ENCODE measurements at places on chromosomes 12 and 14. TPM values are rescaled to one million over a fixed set of nuclear protein-coding genes. Genes with fewer than 3 reads are reported as not detected.

DNA sequence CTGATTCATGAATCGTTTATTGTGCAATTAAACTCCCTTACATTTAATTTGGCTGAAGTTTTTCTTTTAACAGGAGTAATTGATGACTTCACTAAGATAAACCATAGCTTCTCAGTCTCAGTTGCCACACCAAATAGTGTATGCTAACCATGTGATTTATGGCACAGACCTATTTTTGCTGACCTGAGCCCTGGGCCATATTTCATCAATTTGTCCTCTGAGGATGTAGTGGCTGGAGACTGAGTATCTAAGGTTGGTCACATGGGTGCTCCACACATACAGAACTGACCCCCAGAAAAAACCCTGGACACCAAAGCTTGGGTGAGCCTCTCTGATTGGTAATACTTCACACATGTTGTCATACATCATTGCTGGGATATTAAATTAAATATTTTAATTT, 255.1 kb downstream of the NEDD1 start:
- DNase-seq = no peak
- no peaks in the 10 kb centered on the region for H3K4me1 ChIP-seq
- no peak overlapping the region for H3K4me3 ChIP-seq
- no peaks in the 10 kb centered on the region for H3K36me3 ChIP-seq
- no peaks in the 10 kb centered on the region for H3K27me3 ChIP-seq
- no peak overlapping the region for H3K27ac ChIP-seq

CEBPE gene
- total RNA-seq = not detected

P2RX2 gene
- 0.55 TPM for total RNA-seq

- no peaks in the 10 kb centered on the region for H3K4me1 ChIP-seq
- H3K4me3 ChIP-seq = no peak overlapping the region
- no peaks in the 10 kb centered on the region for H3K36me3 ChIP-seq
- H3K27me3 ChIP-seq = no peaks in the 10 kb centered on the region
- no peak overlapping the region for H3K27ac ChIP-seq
Measured at GRCh38 chr12:2988494-2988893, 29.3 kb downstream of the TEAD4 start.

DNA sequence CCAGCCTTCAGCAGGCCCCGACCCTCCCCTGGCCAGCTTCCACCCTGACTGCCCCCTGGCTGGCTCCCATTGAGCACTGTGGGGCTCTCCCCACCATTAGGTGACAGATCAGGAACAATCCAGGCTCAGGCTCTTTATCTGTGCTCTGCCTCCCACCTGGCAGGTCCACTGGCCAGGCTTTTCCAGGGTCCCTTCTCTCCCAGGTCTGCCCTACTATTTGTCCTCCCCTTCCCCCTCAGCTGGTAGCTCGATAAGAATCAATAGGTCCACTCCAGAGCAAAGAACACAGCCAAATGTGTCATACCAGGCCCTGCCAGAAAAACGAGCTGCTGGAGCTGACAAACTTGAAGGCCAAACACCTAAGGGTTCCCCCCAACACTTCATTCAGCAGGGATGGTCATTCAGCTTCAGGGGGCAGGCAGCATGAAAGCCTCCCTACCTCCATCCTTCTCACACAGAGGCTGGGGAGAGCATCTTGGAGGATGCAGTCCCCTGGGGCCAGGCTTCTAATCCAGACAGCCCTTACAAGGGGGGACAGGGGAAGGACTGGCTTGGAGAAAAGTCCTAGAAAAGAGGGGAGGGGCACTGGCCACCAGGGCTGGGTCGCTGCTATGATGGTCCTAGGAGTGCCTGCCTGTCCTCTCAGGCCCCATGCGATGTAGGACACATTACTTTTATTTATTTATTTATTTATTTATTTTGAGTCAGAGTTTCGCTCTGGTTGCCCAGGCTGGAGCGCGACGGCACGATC, 1.9 kb upstream of the KRT18 start:
- no peaks in the 10 kb centered on the region for H3K27me3 ChIP-seq
- H3K4me3 ChIP-seq = no peak overlapping the region
- H3K4me1 ChIP-seq = peaks cover 7% of the 10 kb centered on the region
- H3K36me3 ChIP-seq = peaks cover 14% of the 10 kb centered on the region

CARMIL3 gene
- 0.96 TPM for total RNA-seq

DNA sequence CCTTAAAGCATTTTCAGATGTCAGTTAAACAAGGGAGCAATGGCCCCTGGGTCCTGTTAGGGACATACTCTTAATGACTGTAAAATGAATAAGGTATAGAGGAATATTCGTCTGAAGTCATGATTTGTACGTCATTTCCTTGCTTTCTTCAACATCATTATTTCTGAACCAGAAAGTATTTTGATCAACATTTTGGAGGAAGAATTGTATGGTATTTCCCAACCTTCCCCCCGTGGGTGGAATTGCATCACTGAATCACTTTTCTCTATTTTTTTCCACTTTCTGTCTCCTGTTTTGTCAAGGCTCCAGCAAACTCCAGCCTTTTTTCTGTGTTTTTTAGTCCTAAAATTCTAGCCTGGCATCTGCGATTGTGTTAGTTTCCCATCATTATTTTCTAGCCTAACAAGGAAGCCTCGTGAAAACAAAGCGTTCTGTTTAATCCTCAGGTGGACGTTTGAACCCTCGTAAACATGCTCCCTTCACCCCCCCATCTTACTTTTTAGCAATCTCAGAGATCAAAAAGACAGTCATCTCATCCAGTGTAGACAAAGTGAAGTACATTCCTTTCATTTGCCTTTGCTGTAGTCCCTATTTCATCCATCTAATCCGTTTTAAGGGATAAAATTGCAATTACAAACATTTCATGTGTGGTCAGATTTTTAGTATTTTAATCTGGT, 62.3 kb downstream of the ETV6 start:
- H3K27me3 ChIP-seq = no peaks in the 10 kb centered on the region
- no peak overlapping the region for H3K4me3 ChIP-seq
- H3K36me3 ChIP-seq = no peaks in the 10 kb centered on the region
- DNase-seq = no peak

- H3K4me3 ChIP-seq = peak within 1 kb of the TSS; percentile 51
- H3K36me3 ChIP-seq = no peaks in the 10 kb centered on the region
- H3K27ac ChIP-seq = no peak within 1 kb of the TSS
- peaks cover 36% of the 10 kb centered on the region for H3K27me3 ChIP-seq
- H3K4me1 ChIP-seq = peaks cover 12% of the 10 kb centered on the region
Measured at GRCh38 chr14:77498120-77498979, at the start of gene ISM2. Gene ISM2, minus strand, starts transcription at chr14:77498816. Its CDS starts 23 bp downstream, at chr14:77498793.

DNA sequence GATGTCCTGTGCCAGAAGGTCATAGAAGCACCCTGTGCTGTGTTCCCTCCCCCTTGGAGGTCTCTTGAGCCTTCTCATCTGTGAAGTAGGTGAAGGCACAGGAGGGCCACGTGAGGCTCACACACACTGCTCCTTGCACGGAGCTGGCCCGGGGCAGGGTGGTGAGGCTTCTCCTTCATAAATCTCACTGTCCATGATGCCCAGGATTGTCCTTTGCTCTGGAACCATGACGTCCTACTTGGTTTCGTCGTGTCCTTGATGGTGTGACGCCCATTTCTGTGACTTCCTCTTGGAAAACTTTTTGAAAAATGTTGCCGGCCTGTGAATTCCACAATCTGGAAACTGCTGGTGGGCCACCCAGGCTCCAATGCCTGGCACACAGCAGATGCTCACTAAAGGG, 34.4 kb downstream of the SH2B3 start:
- no peaks in the 10 kb centered on the region for H3K27me3 ChIP-seq
- peaks cover 96% of the 10 kb centered on the region for H3K4me1 ChIP-seq
- H3K4me3 ChIP-seq = no peak overlapping the region
- H3K36me3 ChIP-seq = peaks cover 29% of the 10 kb centered on the region
- H3K27ac ChIP-seq = peak overlapping the region; percentile 39
- no peak for DNase-seq

NAV3 gene
- total RNA-seq = 17.8 TPM

PAPLN gene
- total RNA-seq = 20.2 TPM

GRCh38 chr12:51195841-51196240, 22.0 kb downstream of the POU6F1 start:
- H3K4me3 ChIP-seq = no peak overlapping the region
- H3K36me3 ChIP-seq = peaks cover 5% of the 10 kb centered on the region
- H3K27me3 ChIP-seq = no peaks in the 10 kb centered on the region
- H3K27ac ChIP-seq = no peak overlapping the region
- no peak for DNase-seq

DNA sequence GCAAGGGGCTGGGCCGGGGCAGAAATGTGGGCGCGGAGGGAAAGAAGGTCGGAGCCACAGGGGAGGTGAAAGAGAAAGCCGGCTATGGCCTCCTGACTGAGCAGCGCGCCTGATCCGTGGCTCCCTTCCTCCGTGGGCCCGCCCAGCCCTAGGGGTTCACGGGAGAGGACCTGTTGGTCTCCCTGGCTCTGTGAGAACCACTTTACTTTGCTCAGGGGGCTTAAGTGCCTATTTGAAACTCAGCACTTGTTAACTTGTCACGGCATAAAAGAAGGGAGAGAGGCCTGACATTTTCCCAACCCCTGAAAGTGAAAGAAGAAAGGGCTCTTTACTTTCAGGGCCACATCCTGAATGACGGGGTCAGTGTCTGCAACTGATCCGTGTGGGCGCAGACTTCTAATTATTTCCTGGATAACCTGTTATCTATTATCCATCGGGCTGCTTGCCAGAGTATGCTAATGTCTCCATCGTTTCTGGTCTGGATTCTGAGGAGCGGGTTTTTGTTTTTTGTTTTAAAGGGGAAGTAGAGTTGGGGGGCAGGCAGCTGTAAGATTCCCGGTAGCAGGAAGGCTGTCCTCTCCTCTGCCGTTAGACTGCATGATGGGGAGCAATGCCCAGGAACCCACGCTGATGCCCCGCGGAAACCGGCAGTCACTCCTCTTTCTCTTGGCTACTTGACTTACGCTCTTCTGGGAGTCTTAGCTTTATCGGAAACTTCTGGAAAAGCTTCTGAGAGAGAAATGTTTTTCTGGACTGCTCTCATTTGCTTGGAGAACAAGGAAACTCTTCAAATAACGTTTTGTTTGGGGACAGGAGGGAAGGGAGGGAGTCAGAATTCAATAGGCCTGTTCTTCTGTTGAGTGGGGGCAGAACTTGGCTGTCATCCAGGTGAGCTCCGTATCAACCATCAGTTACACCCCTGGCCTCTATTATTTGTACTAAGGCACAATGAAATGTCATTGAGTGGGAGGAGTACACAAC, 127.7 kb upstream of the MAX start:
- H3K4me1 ChIP-seq = peaks cover 38% of the 10 kb centered on the region
- DNase-seq = peak; percentile 76
- no peaks in the 10 kb centered on the region for H3K36me3 ChIP-seq
- peak overlapping the region; percentile 48 for H3K4me3 ChIP-seq

DNA sequence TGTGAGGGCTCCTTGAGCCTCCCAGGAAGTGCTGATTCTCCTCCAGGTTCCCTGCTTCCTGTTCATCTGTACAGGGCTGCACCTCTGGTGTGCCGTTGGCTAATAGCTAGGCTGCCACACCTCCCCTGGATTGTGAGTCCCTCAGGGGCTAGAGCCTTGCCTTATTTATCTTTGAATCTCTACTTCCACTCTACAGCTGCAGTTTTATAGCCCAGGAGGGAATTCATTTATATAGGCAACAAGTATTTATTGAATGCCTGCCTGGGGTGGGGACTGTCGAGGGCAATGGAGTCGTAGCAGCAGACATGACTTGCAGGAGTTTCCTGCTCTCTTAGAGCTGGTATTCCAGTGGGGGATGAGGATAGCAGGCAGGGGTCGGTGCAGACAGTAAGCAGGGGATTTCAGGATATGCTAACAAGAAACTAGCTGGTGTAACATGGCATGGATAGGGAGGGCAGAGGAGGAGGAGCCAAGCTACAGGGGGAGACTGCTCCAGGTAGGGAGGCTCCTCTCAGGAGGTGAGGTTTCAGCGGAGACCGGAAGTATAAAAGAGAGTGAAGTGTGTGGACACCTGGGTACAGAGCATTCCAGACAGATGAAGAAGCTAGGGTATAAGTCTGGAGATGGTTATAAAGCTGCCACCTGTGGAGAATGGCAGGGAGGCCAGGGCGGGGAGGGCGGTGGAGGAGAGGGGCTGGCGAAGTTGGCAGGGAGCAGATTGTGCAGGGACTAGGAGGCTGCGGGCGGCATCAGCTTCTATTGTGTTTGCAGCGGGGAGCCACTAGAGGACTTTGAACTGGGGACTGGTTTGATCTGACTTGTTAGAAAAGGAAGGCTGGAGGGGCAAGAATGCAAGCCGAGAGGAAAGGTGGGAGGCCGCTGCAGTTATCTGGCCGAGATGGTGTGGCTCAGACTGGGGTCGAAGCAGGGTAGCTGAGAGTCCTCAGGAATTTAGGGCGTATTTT, 17.2 kb downstream of the USP30 start:
- no peaks in the 10 kb centered on the region for H3K4me1 ChIP-seq
- H3K27me3 ChIP-seq = no peaks in the 10 kb centered on the region
- H3K27ac ChIP-seq = no peak overlapping the region
- H3K36me3 ChIP-seq = peaks cover 74% of the 10 kb centered on the region

GRCh38 chr14:72237722-72238666, 305.8 kb downstream of the RGS6 start:
- H3K4me1 ChIP-seq = no peaks in the 10 kb centered on the region
- H3K36me3 ChIP-seq = no peaks in the 10 kb centered on the region
- no peak for DNase-seq
- H3K4me3 ChIP-seq = no peak overlapping the region

- H3K27ac ChIP-seq = no peak overlapping the region
- H3K4me1 ChIP-seq = peaks cover 32% of the 10 kb centered on the region
- no peak for DNase-seq
- no peak overlapping the region for H3K4me3 ChIP-seq
- H3K36me3 ChIP-seq = no peaks in the 10 kb centered on the region
Measured at GRCh38 chr14:75344411-75344810, 65.8 kb downstream of the FOS start.

DNA sequence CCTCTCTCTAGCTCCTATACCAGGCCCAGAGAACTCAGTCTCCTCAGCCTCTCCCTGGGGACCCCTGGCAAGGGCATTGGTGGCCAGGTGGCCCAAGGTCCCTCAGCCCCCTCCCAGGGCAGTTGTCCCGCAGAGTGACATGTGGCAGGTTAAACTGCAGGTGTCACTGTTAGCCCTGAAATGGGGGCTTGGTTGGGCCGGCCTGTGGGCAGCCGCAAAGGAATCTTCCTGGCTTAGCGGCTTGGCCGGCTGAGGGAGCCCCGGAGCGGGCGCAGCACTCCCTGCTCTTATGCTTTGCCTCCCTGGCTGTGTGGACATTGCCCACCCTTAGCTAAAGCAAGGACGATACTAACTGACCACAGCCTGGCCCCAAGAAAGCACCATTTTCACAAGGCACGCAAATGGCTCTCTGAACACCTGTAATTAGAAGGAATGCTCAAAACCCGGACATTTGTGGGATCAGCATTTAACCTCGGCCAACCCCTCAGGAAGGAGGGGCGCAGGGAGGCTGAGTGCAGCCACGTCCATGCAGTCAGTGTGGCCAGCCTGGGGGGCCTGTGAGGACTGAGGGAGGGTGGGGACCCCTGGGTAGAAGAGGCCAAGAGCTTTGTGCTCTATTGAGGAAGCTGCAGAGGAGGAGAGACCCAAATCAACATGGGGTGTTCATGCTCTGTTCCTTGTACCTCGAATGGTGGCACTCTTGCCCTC, 82.2 kb downstream of the PAPOLA start:
- peak; percentile 64 for DNase-seq
- H3K4me1 ChIP-seq = no peaks in the 10 kb centered on the region
- H3K4me3 ChIP-seq = no peak overlapping the region
- peaks cover 6% of the 10 kb centered on the region for H3K27me3 ChIP-seq
- no peak overlapping the region for H3K27ac ChIP-seq
- H3K36me3 ChIP-seq = no peaks in the 10 kb centered on the region

BCL2L14 gene
- total RNA-seq = 1.4 TPM

- no peaks in the 10 kb centered on the region for H3K27me3 ChIP-seq
- no peaks in the 10 kb centered on the region for H3K36me3 ChIP-seq
- H3K27ac ChIP-seq = no peak overlapping the region
- H3K4me3 ChIP-seq = no peak overlapping the region
Measured at GRCh38 chr14:102644523-102644922, 52.1 kb downstream of the RCOR1 start.

Data from upper lobe of right lung (tissue), 1 donor.